ENCODE measurements at places on chromosomes 4 and X.
A peak's percentile ranks its signal among the peaks of the same experiment; 100 is the strongest.

DNA sequence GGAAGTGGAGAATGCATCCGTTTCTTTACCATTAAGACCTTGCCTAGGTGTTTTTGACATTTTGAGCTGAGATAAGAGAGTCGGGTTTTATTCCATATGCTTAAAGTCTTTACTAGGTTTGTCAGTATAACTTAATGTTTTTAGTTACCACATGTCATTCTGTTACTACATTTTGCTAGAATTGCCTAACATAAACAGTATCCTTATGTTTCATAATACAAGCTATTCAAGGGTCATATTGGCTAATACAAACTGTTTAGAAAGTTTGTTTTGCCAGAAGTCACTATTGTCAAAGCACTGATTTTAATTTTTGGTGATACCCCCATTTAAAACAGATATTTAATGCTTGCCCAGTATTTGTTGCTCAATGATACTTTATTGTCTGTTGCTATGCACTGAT is 427.7 kb upstream of the MAGEB2 start:
- no peak for DNase-seq

- DNase-seq: no peak
Measured at GRCh38 chr4:89269121-89269666, 38.4 kb downstream of the GPRIN3 start.

GRCh38 chrX:68652326-68653170 is 5.1 kb downstream of the STARD8 start:
- no peak for DNase-seq

- DNase-seq: no peak
Measured at GRCh38 chr4:114494246-114494803, 104.3 kb upstream of the UGT8 start.

DNA sequence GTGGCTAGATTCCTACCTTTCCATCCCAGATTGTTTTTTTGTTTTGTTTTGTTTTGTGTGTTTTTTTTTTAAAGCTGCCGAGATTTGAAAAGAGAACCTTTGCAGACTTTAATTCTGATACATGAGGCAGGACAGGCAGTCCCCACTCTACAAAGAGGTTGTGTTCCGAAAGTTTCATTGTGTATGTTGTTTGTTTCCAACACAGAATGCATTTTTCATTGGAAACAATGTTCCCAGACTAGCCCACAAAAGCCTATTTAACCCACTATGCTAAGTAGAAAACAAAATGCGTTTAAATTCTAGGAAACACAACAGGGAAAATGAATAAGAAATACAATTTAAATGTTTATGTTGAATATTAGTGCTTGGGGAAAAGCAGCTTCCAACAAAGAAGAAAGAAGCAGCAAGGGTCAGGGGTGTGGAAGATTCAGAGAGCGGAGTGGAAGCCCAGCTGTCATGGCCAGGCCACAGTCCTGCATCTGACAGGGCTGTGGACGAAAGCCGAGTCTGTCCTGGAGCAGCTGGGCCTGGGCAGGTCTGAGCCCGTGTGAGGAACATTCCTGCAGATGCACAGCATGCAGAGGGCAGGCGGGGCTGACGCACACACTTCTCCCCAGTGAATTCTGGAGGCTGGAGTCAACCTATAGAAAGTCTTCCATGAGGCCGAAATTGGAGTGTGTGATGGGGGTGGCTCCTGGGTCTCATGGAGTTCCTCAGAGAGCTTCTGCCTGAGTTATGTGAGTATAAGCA is 12.4 kb upstream of the SETD7 start:
- no peak for DNase-seq

DNA sequence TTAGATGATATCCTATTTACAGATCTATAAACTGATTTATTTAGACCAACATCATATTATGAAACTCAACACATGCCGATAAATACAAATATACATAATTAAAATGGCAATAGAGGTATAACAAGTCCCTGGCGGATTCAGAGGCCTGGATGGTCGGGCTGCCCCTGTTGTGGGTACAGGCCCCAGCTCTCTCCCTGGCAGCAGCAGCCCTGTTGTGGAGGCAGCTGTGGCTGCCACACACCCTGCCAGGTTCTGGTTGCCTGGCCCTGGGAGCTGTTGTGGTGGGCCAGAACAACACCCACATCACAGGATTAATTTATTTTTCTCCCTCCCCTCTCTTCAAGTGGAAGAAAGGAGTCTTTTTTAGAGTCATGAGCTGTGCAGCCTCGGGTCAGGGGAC is 12.1 kb upstream of the TCEAL2 start:
- no peak for DNase-seq

DNA sequence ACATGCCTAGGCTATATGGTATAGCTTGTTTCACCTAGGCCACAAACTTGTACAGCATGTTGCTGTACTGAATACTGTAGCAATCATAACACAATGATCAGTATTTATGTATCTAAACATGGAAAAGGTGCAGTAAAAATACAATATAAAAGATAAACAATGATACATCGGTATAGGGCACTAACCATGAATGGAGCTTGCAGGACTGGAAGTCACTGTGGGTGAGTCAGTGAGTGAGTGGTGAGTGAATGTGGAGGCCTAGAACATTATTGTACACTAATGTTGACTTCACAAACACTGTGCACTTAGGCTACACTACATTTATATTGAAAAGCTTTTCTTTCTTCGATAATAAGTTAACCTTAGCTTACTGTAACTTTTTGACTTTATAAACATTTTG is 45.6 kb upstream of the ANK2 start:
- no peak for DNase-seq

GRCh38 chr4:109589119-109589518 is 29.1 kb downstream of the MCUB start:
- DNase-seq: no peak

- DNase-seq: no peak
Measured at GRCh38 chr4:5814421-5814820, 78.5 kb downstream of the CRMP1 start.

DNA sequence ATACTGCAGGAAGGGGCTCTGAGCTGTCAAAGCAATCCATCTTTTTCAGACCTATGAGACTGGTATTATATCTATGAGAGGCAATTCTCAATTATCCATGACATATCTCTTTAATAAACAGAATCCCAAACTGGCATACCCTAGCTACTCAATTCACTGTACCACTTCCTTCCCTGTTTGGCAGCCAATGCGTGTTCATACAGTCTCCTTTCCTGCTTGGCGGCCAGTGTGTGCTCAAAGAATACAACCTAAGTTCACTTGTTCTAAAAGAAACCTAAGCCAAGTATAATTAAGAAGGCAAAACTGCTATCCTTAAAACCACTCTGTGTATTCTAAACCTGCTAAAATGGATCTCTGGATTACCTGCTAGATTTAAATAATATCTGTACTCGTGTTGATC is 38.3 kb downstream of the ARHGEF9 start:
- no peak for DNase-seq

- DNase-seq: no peak
Measured at GRCh38 chr4:74418063-74418670, 26.8 kb upstream of the AREG start.

- no peak for DNase-seq
Measured at GRCh38 chr4:93030670-93031069, 726.9 kb downstream of the GRID2 start.

- peak; percentile 53 for DNase-seq
Measured at GRCh38 chr4:119628281-119629141, at the start of gene PDE5A. Gene PDE5A, minus strand, starts transcription at chr4:119628804. Its CDS starts 133 bp downstream, at chr4:119628671.

DNA sequence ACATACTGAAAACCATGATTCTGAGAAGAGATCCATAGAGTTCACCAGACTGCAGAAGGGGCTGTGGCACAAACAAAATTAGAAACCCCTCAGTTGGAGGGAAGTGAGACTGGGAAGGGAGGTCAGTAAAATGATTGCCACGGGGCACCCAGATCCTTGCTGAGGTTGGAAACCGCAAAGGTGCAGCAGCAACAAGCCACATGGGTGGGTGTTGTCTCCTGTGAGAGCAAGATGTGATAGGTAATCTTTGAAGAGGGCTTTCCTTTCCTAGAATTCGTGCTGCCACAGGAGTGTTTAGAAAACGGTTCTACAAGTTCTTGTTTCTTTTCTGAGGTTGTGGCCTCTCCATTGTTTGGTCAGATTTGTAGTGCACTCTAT is 85.5 kb downstream of the NFKB1 start:
- no peak for DNase-seq

- DNase-seq: no peak
Measured at GRCh38 chrX:12673487-12673886, 117.7 kb upstream of the PRPS2 start.

- no peak for DNase-seq
Measured at GRCh38 chrX:153214934-153215333, 35.9 kb downstream of the MAGEA1 start.

DNA sequence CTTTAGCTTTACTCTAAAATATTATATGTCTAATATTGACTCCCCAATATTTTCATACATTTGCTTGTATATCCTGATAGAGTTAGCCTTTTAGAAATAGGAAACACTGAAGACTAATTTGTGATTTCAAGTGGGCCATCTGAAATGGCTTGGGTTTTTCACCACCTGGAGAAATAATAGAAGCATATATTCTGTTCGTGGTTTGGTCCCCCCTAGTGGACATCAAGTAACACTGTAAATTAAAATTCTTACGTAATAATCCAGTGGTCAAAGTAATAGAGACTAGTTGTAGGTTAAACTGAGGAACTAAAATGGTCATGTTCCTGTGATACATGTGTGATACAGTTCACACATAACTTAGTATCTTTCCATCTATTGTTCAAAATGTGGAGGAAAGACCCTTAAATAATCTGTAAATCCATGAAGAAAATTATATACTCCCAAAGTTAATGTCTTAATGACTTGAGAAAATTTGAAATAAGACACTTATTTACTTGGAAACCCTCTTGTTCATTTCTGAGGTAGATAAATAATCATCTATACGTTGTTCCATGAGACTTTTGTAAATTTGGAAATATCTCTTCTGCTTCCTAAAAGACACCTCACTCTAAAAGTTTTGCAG is 79.8 kb upstream of the SMARCAD1 start:
- no peak for DNase-seq

Data from stimulated activated CD8-positive, alpha-beta memory T cell treated with anti-CD3 and anti-CD28 coated beads, Interleukin-4, amount 100 ng/mL, for 4 hours (primary cell).